ENCODE measurements at places on chromosomes 16 and 17.

- no peak for DNase-seq
These were observed 8.2 kb upstream of the FOXN1 start for GRCh38 chr17:28497931-28498330.

GRCh38 chr16:73143576-73144422, 95.9 kb upstream of the ZFHX3 start:
- no peak for DNase-seq

DNA sequence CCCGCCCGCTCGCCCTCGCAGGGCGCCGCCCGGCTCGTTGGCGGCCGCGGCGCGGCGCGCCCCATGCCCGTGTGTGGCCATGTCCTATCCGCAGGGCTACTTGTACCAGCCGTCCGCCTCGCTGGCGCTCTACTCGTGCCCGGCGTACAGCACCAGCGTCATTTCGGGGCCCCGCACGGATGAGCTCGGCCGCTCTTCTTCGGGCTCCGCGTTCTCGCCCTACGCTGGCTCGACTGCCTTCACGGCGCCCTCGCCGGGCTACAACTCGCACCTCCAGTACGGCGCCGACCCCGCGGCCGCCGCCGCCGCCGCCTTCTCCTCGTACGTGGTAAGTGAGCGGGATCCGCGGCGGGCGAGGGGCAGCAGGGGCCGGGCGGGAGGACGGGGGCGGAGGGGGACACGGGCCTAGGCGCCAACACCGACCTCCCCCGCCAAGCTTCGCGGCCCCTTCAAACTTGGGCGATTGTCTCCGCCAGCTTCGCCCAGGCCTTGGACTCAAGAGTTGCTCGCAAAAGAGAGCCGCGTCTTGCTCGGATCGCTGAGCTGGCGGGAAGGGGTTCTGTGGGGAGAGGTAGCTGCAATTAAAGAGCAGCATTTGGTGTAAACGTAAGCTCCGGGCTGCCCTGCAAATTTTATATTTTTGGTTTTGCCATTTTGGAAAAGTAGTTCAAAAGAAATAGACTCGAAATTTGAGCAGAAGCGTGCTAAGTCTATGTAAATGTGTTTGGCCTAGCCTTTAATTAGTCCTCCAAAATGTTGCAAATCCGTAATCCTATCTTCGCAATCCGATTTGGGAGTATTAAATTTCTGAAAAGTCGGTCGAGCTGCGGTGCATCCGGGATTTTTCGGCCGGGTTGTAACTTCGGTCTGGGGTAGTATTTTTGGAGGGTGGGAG, 702 bp downstream of the IRX5 start:
- DNase-seq: no peak

- no peak for DNase-seq
These were observed 11.9 kb downstream of the CEP131 start for GRCh38 chr17:81210868-81211267.

DNA sequence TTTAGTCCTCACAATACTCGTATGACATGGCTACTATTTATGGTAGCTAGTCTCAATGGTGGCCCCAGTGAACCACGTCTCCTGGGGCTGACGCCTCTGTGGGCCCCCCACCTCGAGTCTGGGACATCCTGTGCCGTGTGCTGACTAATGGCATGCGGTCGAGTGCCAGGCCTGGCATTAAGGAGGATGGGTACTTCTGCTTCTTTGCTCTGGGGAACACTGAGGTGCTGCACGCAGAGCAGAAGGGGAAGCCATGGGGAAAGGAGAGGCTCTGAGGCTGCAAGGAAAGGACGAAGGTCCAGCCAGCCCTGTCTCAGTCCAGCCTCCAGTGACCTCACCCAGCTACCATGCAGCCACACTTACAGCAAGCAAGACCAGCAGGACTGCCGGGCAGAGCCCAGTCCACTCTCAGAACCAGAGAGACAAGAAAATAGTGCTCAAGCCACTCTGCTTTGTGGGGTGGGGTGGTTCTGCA, 5.7 kb upstream of the MPRIP start:
- DNase-seq: peak; percentile 76

- DNase-seq: no peak
These were observed 18.8 kb upstream of the HLF start for GRCh38 chr17:55245986-55246385.

DNA sequence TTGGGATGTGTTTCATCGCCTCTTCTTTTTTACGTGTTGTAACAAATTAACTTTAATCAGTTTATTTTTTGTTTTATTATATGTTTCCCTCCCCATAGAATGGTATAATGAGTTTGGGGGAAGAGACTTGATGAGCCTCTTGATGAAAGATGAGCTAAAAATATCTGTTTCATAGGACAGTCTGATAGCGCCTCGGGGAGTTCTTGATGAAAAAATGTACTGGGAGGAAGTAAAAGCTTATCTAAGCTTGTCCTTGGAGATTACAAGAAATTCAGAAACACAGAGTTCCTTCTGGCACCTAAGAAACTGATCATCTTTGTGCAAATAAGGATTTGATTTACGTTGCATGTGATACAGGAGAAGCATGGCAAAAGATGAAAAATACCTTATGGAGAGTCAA, 350.2 kb upstream of the CDH8 start:
- no peak for DNase-seq

GRCh38 chr17:39002991-39003715, 36.0 kb upstream of the FBXO47 start:
- no peak for DNase-seq

DNA sequence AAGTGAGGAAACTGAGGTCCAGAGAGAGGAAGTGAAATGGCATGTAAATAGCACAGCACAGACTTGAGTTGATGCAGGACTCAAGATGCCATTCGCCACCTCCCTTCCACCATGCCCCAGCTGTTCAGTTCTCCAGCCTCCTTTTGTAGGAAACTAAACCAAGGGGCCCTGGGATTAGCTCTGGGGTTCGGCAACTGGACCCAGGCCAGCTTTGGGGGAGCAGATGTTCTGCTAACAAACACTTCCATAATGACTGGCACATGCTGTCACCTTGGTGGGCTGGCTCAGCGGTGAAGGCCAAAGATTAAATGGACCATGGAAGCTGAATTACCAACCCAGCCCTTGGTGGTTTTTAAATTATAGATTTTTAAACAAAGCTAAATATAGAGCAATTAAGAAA, 77.0 kb downstream of the IRX6 start:
- no peak for DNase-seq

DNA sequence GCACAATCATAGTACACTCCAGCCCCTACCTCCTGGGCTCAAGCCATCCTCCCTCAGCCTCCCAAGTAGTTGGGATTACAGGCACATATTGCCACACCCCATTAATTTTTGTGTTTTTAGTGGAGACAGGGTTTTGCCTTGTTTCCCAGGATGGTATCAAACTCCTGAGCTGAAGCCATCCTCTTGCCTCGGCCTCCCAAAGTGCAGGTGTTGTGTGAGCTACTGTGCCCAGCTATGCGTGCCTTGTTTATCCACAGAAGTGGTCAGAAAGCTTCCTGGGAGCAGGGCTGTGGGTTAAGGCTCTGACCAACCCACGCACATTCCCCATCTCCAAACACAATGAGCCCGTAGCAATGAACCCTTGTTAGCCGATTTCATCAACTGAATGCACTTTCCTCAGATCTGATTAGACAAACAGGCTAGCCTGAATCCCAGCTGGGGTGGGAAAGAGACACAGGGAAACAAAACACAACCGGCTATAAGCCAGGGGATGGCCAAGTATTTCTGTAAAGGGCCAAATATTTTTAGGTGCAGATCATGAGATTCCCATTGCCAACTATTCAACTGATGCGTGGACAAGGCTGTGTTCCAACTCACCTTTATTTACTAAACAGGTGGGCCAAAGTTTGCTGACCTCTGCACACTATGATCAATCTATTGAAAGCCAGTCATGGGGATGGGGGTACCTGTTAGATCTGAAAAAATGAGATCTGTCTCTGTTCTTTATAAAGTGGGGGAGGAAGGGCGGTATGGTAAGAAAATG, 193.6 kb downstream of the CPPED1 start:
- no peak for DNase-seq

DNA sequence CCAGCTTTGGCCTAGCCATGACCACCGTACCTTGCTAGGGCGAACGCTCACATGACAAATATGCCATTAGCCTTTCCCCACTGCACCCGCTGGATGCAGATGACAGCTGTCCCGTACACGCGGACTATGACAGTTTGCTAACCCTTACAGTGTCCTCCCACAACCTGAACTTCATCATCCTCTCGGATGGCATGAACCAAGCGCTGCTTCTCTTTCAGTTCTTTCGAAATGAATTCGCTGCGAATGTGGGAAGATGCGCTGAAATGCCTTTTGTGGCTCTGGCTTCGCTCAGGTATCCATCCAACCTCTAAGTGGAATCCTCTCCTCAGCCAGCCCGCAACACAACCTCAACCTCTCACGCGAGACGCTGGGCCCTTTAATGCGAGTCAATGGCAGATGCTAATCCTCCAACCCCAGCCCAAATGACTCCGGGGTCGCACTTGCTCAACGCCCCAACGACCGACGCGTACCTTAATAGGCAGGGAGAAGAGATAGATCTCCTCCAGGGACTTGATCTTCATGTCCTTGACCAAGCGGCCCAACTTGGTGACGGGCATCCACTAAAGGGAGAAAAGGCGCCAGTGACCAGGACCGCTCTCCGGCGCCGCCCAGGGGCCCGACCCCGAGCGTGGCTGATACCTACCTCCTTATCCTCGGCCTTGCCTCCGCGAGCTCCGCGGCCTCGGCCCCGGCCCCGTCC, 670 bp downstream of the RPS2 start:
- DNase-seq: no peak

GRCh38 chr17:65666876-65667321, 105.5 kb upstream of the AXIN2 start:
- no peak for DNase-seq

DNA sequence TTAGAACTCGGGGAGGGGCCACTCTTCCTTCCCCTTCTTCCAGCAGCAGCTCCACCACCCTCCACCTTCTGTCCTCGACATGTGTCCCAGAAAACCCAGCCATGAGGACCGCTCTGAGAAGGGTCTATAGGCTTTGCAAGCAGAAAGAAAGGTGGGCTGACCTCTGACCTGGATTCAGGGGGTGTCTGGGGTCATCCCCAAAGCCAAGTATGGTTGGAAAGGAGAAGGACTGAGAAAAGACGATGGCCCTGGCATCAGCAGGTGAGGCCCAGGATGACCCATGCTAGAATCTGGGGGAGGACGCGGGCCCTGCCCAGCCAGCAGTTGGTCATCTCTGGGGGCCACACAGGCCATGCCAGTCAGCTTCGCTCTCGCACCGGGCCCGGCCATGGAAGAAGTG, 6.1 kb upstream of the SMIM5 start:
- no peak for DNase-seq

- peak; percentile 72 for DNase-seq
These were observed 144.1 kb downstream of the RAB11FIP4 start for GRCh38 chr17:31535581-31535981.

GRCh38 chr17:5237541-5238016, 2.9 kb upstream of the SCIMP start:
- peak; percentile 61 for DNase-seq

GRCh38 chr17:37488009-37488604, 1.6 kb upstream of the DUSP14 start:
- no peak for DNase-seq

- peak; percentile 59 for DNase-seq
These were observed 390 bp downstream of the MNT start for GRCh38 chr17:2400474-2400866.

- DNase-seq: no peak
These were observed 32.7 kb downstream of the TLE7 start for GRCh38 chr16:71409011-71409775.
